Sciatic nerve (tissue), 2 donors: ENCODE measurements at places on chromosomes 4 and X. TPM values are rescaled to one million over a fixed set of nuclear protein-coding genes. Genes with fewer than 3 reads are reported as not detected.

DNA sequence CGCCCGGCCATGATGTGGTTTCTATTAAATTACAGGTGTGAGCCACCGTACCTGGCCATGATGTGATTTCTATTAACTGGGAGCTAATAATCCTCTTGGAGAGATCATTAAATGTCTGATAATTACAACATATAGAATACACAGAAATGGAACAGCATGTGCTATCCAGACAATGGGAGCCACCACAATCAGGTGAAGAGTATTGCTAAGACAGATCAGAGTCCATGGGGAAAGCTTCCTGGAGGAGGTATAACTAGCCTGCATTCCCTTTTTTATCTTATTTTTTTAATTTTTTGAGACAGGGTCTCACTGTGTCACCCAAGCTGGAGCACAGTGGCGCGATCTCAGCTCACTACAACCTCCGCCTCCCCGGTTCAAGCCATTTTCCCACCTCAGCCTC is 146.8 kb downstream of the CHRNA9 start:
- DNase-seq = no peak

GRCh38 chrX:151458824-151459223 is 61.8 kb downstream of the VMA21 start:
- no peak for DNase-seq

DNA sequence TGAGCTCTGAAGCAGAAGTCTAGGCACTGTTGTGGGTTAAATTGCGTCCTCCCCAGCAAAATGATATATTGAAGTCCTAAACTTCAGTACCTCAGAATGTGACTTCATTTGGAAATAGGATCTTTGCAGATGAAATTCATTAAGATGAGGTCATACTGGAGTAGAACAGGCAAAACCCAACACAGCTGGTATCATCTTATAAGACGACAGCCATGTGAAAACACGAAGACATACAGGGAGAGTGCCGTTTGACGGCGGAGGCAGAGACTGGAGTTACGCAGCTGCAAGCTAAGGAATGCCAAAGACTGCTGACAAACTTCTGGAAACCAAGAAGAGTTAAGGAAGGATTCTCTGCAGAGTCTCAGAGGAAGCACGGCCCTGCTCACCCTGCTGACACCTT is 241.5 kb downstream of the MAML3 start:
- DNase-seq = no peak

- DNase-seq = no peak
These were observed 499.0 kb downstream of the PDGFC start for GRCh38 chr4:156472624-156473023.

The TENM3 gene
- 38.2 TPM for total RNA-seq
